ENCODE measurements at places on chromosomes 5 and 9.

- no peak for DNase-seq
These were observed 62.3 kb downstream of the ACER2 start for GRCh38 chr9:19470981-19471650.

GRCh38 chr5:64108674-64109073, 57.0 kb upstream of the RNF180 start:
- DNase-seq: no peak

GRCh38 chr5:124161266-124161665, 585.2 kb downstream of the ZNF608 start:
- no peak for DNase-seq

DNA sequence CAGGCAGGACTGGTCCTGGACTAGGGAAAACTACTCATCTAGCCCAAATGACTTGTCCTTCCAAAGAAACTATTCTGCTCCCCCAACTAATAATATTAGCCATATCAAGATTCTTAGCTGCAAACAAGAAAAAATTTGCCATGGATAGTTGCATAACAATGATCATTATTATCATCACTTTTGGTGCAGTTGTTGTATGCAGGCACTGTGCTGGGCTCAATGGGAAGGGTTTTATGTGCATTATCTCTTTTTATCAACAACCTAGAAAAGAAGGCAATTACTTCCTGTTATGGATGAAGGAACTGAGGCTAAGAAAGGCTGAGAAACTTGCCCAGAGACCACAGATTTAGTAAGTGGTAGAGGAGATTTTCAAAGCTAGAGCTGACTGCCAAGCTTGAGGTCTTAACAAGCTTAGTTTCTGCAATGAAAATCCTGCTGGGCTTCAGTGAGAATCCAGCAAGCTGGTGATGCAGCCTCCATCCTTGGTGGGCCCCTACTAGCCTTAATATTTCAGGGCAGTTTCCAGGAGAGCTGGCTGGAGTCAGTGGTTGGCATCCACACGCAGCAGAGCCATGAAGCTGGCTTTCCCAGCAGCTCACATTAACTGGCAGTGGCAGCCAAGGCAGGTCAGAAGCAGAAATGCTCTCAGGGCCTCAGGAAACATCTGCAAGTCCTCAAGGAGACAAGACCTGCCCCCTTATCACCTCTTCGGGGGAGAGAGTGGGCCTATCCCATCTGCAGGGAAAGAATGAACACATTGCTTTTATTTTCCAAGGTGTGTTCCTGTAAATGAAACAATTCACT, 20.5 kb upstream of the MEGF9 start:
- no peak for DNase-seq

- DNase-seq: no peak
These were observed 13.2 kb downstream of the SPINK1 start for GRCh38 chr5:147818290-147818689.

- DNase-seq: no peak
These were observed 1046.2 kb downstream of the CDH12 start for GRCh38 chr5:21806943-21807342.

- no peak for DNase-seq
These were observed 54.9 kb downstream of the PSD2 start for GRCh38 chr5:139850423-139851016.

- DNase-seq: no peak
These were observed 26.2 kb downstream of the ZNF462 start for GRCh38 chr9:106889061-106889590.

GRCh38 chr9:124790801-124791505, 14.0 kb downstream of the OLFML2A start:
- DNase-seq: no peak

GRCh38 chr9:112135706-112136105, 39.4 kb downstream of the SUSD1 start:
- no peak for DNase-seq

GRCh38 chr5:116531117-116531516, 43.5 kb downstream of the SEMA6A start:
- DNase-seq: no peak

DNA sequence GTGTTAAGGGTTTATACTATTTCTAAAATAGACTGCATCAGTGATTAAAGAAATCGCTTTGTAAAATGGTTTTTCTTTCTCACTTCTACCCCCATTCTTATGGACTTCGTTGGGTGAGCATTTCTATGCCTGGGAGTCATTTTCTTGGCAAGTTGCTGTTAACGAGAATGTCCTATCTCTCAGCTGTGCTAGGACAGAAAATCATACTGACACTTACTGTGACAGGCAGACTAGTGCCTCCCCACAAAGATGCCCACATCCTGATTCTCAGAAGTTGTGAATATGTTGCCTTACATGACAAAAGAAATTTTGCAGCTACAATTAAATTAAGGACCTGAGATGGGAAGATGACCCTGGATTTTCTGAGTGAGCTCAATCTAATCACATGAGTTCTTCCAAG, 65.1 kb upstream of the NMUR2 start:
- DNase-seq: no peak

DNA sequence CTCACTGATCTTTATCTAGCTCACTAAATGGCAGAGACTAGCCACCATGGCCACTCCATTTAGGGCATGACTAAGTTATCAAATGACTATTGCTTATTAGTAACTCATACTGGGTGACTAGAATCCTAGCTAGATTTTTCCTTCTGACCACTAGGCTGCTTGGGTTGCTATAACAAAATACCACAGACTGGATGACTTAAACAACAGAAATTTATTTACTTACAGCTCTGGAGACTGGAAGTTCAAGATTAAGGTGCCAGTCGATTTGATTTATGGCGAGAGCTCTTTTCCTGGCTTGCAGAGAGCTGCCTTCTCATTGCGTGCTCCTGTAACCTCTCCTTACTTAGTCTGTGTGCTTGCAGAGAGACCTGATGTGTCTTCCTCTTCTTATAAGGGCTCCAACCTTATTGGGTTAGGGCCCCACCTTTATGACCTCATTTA, 55.0 kb upstream of the APC start:
- DNase-seq: no peak

DNA sequence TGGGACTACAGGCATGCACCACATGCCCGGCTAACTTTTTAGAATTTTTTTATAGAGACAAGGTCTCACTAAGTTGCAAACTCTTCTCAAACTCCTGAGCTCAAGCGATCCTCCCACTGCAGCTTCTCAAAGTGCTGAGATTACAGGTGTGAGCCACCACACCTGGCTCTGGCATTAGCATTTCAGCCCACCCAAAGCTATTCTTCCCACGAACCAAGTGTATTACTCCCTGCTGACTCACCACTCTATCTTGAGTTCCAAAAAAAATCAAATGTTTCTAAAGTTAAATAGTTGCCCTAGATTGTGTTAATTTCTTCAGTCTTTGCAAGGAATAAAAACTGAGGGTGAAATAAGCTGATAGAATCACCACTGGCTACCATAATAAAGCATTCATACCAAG, 205.5 kb downstream of the ARRDC3 start:
- no peak for DNase-seq

DNA sequence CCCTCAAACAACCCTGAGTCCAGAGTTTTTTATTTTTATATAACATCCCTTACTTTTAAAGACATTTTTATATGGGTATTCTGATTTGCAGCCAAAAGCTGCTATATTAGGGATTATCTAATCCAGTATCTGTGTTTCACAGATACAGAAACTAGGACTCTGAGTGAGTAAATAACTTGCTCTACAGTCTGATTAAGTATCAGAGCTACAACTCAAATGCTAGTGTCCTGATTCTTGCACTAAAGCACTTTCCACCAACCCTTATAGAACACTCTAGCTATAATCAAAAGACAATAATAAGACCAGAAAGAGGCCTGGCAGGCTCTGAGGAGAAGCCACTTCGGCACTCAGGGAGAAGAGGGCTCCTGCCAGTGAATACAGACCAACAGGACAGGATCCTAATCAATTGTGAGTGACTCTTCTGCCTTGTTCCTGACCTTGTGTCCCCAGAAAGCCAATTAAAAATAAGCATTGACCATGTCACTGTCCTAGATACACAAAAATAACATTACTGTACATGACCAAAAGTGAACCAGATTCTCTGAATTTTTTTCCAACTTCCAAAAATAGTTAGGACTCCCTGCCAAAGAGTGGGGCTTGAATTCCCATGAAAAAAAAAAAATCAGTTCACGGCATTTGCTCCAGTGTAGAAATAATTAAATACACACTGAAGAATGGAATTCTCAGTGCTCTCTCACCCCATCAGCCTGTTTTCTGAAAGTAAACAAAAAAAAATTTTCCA, 63.6 kb upstream of the MAP3K1 start:
- no peak for DNase-seq

- DNase-seq: no peak
These were observed 193.5 kb downstream of the NR3C1 start for GRCh38 chr5:143209881-143210395.

DNA sequence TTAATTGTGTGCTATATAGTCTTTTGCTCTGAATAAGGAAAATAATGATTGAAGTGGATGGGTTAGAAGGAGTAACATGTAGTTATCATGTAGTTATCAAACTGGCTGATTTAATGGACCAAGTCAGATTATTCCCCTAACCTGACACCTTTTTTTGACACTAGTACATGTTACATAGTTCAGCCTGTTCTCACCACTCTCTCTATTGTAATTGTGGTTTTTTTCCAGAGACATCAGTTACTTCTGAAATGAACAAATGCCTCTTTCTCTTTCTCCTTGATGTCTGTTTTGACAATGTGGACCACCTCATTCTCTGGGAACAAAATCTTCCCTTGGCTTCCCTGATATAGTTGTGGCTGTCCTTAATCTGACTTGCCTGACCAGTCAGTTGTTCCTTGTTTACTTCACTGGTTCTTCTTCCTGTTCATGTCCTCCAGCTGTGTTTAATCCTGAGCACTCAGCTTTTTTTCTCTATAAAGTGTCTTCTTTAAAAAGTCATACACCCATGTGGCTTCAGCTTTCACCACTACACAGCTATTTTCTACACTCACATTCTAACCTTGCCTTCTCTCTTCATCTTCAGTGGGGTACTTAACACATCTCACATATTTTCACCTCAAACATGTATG, 243.4 kb downstream of the ARRDC3 start:
- no peak for DNase-seq

DNA sequence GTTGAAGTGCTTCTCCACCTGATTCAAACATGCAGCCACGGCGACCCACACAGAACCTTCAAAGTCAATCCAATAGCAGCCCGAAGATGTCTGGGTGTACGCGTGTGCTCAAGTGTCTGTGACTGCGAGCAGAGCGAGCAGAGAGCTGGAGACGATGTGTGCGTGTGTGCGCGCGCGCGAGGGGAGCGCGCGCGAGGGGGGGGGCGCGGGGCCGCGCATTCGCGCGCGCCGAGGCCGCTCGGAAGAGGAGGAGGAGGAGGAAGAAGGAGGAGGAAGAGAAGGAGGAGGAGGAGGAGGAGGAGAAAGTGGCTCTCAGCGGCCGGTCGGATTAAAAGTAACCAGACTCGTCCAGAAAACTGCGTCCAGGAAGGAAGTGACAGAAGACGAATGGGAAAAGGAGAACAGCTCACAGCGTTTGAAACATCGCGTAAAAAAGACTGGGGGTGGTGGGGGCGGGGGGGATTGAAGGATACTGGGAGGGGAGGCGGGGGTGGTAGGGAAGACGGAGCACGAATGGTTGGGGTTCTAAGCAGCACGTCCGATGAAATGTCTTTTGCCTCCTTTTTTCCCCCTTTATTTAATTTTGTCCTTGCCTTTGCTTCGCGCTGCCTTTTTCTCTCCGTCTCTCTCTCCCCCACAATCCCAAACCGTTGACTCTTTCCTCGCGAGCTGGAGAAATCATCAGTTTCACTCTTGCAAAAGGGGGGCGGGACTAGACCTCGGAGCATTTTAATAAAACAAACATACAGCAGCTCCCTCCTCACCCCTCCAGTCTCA, at the start of gene MEF2C:
Gene MEF2C (minus strand): TSS at position 126 of the 777 bp plus-strand sequence. CDS start 59,396 bp downstream, outside the sequence.
- no peak for DNase-seq

DNA sequence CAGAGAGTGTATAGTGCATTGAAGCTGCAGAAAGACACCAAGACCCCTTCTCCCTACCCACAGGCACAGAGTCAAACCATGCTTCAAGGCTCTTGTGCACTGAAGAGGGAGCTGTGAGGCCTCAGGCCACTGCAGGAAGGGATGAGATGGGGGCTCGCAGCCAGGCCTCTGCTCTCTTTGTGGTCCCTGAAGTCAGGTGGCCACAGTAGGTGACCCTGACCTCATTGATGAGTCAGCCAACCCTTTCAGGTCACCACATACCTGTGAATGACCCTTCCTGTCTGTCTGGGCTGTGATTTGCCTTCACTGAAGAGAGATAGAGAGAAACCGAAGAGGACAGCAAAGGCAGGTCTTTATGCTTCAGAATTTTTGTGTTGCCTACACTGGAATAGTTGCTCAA, 372.1 kb downstream of the ACTL7B start:
- DNase-seq: no peak

- DNase-seq: no peak
These were observed 636.1 kb upstream of the KLF4 start for GRCh38 chr9:108125625-108126024.

DNA sequence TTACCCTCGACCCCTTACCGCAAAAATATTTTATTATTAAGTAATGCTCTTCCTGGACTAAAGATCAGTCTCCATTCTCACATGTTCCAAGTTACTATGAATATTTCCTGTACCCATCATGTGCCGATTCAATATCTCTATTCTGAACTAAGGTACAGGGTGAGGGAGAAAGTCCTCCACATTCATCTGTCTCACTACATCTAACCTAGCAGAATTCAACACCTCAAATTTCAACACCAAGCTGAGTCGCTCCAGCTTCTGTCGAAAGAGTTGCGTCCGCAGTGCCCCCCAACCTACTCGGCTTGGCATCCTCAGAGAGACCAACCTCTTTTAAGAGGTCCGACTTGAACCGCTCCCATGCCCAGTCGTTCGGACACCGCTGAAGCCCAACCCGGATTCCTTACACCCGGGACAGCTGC, 1.0 kb downstream of the CERT1 start:
- no peak for DNase-seq

- DNase-seq: no peak
These were observed 113.4 kb upstream of the GRHPR start for GRCh38 chr9:37309136-37309535.

- no peak for DNase-seq
These were observed 473.1 kb downstream of the NR2F1-AS1 start for GRCh38 chr5:93107805-93108520.

DNA sequence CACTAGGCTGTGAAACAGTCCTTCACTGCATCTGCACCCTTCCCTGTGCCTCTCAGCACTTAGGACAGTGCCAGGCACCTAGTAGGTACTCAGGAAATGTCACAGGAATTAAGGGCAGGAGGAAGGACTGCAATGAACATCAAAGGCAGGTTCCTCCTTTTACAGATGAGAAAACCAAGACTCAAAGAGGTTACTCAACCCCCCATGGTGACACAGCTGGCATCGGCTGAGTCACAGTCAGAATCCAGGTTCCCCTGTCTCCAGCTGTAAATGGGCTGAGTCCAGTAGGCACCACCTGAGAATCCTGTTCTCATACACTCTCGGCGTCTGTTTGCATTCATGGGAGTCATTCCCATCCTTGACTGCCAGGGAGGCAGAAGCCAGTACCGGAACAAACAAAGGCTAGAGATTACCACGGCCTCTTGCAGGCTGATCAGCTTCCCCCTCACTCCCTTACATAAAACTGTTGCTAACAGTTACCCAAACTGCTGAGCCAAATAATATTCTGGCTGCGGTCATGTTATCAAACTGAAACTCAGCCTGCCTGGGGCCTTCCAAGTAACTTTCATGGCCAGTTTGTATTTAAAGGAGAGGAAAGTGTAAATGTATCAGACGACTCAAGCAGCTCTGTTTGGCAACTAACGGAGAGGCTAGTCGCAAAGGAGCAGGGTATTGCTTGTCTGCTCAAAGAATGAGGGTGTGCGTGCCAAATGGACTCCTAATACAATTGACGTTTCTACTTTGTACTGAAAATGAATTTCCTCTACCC, 201.7 kb downstream of the PAPPA start:
- no peak for DNase-seq

GRCh38 chr5:125186911-125187375, 440.5 kb upstream of the ZNF608 start:
- no peak for DNase-seq
